Fibroblast of lung (primary cell): ENCODE measurements at places on chromosomes 4 and X. TPM values are rescaled to one million over a fixed set of nuclear protein-coding genes. Genes with fewer than 3 reads are reported as not detected.

DNA sequence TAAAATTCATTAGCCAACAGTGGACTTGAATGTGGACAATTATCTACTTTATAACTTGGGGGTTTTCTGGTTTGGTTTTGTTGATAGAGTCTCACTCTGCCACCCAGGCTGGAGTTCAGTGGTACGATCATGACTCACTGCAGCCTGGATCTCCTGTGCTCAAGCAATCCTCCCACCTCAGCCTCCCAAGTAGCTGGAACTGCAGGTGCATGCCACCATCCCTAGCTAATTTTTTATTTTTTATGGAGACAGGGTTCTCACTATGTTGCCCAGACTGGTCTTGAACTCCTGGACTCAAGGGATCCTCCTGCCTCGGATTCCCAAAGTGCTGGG, 12.4 kb upstream of the ELF2 start:
- DNase-seq = no peak

GRCh38 chr4:82753238-82753637, 45.4 kb downstream of the SCD5 start:
- DNase-seq = no peak

LRBA gene
- 16.4 and 21.0 TPM in 2 replicates for polyA plus RNA-seq

USP38 gene
- polyA plus RNA-seq = 12.3 and 13.9 TPM in 2 replicates
